ENCODE measurements at places on chromosomes 7 and 10. TPM values are rescaled to one million over a fixed set of nuclear protein-coding genes. Genes with fewer than 3 reads are reported as not detected.

DNA sequence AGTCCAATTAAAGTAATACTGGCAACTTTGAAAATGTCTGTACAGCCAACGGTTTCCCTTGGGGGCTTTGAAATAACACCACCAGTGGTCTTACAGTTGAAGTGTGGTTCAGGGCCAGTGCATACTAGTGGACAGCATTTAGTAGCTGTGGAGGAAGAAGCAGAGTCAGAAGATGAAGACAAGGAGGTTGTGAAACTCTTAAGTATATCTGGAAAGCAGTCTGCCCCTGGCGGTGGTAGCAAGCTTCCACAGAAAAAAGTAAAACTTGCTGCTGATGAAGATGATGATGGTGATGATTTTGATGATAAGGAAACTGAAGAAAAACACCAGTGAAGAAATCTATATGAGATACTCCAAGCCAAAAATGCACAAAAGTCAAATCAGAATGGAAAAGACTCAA is 72.2 kb downstream of the ZNF783 start:
- DNase-seq: no peak

GRCh38 chr7:154769527-154769926 is 233.4 kb downstream of the PAXIP1 start:
- DNase-seq: no peak

DNA sequence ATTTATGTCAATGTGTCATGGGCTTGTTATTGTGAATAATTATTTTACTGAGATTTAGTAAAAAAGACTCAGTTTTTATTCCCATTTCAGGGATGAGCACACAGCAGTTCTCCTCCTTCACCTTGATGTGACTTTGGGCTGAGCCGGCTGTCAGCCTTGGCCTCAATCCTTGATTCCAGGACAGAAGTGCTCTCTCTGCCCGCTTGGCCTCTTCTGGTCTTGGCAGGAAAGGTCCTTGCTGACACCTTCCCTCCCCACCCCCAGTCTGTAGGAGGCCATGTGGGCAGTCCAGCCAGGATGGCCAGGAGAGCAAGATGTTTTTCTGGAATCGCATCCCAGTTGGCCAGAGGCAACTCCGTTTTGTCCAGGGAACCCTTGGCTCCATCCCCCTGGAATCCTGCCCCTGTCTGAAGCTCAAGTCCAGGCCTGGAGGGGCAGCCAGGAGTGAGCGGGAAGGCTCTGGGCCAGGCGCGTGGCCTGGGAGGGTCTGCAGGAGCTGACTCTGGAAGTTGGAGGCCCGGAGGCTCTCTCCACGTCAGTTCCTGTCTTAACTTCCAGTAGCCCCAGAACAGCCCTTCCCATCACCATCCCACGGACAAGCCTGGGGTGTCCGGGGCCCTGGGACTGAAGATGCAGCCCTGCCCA is 100.9 kb downstream of the PDGFA start:
- no peak for DNase-seq

GRCh38 chr7:1848911-1849311 is 178.8 kb downstream of the ELFN1 start:
- no peak for DNase-seq

GRCh38 chr10:8418631-8419030 is 364.1 kb downstream of the GATA3 start:
- DNase-seq: no peak

- no peak for DNase-seq
These were observed 539.5 kb upstream of the FZD8 start for GRCh38 chr10:36181426-36182178.

Gene HMX2
- 1.3 TPM for total RNA-seq

Gene MYL10
- total RNA-seq: 0.44 TPM

Gene CRHR2
- 0.19 TPM for total RNA-seq

Gene EPO
- 0.95 TPM for total RNA-seq

Gene GJD4
- not detected for total RNA-seq
